ENCODE measurements at places on chromosomes 7 and 10. TPM values are rescaled to one million over a fixed set of nuclear protein-coding genes. Genes with fewer than 3 reads are reported as not detected.

GRCh38 chr7:142542942-142543341, 206.3 kb upstream of the PRSS1 start:
- DNase-seq, result no peak

- no peak for DNase-seq
These were observed 106.6 kb downstream of the DKK1 start for GRCh38 chr10:52420656-52421055.

- DNase-seq, result no peak
These were observed 10.4 kb downstream of the ABLIM1 start for GRCh38 chr10:114647545-114648138.

Gene CYREN
- total RNA-seq, result 72.8 TPM

Gene GIMAP1
- total RNA-seq, result not detected

Gene SH3PXD2A
- 19.1 TPM for total RNA-seq
